ENCODE measurements at places on chromosomes 12 and 14.
A peak's percentile ranks its signal among the peaks of the same experiment; 100 is the strongest.

GRCh38 chr12:45122768-45123380 lies 72.0 kb upstream of the DBX2 start:
- peak; percentile 19 for DNase-seq

DNA sequence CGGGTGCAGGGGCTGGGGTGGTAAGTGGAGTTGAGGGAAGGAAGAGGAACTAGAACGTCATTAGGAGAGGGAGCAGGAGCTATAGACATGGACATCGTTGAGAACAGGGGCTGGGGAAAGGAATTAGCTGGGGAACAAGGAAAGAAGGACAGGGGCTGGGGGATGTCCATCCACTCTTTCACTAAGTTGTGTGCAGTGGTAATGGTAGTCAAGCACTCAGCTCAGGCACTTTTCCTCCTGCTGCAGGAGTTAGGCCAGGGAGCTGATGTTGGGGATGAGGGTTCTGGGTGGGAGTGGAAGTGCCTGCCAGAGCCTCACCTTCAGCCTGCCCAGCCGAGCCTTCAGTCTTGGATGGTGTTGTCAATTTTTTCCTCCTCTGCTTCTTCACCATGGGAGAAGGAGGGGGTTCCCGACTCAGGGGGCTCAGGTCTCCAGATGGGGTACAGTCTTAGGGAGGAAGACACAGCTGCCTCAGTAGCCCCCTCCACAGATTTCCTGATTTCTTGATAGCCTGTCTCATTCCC lies 9.2 kb downstream of the AGAP2 start:
- DNase-seq = no peak

GRCh38 chr12:71581206-71581605 lies 82.4 kb downstream of the ZFC3H1 start:
- DNase-seq = no peak

DNA sequence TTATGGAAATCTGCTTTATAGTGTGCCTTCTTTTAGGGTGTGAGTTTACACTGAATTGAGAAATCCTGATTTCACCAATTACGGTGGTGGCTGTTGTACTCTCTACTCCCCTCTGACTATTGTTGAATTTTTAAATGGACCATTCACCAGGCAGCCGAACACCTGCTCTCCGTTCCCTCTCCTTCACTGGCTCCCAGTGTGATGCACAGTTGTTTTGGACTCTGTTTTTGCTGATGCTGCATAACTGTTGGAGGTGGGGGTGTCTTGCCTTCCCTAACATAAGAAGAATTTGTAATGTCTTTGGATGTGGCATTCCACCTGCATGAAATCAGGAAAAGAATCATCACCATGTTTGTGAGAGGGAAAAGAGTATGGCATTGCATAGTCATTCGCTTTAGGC lies 341.2 kb downstream of the SNAPC1 start:
- DNase-seq = no peak

- no peak for DNase-seq
Observed at GRCh38 chr14:51501746-51502145, 150.0 kb upstream of the FRMD6 start.

GRCh38 chr14:66248256-66248655 lies 237.9 kb upstream of the CCDC196 start:
- DNase-seq = no peak

DNA sequence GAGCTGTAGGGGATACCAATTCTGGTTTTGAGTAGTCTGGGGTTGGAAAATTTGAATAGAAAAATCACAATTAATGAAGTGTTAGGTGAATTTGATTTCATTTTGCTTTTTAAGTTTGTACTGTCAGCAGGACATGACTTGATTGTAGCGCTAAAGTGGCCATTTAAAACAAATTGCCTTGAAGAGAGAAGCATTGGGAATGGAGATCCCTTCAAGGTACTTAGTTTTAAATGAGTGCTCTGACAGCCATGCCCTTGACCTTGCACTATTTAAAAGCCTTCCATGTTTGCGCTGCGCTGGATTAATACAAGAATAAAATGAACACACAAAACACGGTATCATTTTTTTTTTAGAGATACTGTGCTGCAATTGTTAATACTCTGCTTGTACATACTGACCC lies 345.9 kb downstream of the NAV3 start:
- DNase-seq = no peak

DNA sequence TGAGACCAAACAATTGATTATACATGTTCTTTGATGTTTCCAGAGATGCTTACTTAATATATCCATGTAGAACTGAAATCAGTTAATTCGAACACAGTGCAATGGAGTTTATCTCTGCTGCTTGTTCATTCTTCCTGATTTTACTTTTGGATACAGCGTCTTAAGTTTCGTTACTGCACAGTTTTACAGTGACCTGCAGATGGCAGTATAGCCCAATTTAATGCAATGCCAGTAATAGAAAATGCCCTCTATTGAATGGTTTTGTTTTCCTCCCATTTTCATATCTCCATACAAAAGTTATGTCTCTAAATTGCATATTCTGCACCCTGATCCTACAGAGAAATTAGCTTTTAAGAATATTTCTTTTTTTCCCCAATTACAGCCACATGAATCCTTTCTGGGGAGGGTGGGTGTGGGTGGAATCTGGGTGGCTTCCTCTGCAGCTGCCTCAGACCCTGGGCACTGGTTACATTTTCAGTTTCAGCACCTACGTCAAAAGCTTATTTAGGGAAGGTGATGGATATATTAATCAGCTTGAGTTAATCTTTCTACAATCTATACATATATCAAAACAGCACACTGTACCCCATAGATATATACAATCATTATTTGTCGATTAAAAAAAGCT lies 101.1 kb upstream of the DCD start:
- DNase-seq = peak; percentile 72

DNA sequence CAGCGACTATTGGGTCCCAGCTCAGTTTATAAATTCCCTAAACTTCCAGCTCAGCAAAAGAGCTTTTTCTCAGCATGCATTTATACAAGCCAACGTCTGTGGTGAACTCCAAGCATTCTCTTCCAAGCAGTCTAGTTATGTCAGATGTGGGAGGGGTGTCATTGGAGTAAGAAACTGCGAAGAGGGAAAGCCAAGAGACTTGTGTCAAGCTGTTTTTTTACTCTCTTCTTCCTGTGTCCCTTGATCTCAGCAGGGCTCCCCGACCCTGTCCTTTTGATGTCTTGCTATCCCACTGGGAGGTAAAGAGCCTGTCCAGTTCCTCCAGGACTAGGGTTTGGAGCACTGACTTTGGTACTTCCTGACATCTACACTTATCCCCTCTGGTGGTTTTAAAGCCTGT lies 69.0 kb downstream of the PPM1H start:
- DNase-seq = peak; percentile 46

- no peak for DNase-seq
Observed at GRCh38 chr12:41045509-41045908, 142.6 kb upstream of the PDZRN4 start.

DNA sequence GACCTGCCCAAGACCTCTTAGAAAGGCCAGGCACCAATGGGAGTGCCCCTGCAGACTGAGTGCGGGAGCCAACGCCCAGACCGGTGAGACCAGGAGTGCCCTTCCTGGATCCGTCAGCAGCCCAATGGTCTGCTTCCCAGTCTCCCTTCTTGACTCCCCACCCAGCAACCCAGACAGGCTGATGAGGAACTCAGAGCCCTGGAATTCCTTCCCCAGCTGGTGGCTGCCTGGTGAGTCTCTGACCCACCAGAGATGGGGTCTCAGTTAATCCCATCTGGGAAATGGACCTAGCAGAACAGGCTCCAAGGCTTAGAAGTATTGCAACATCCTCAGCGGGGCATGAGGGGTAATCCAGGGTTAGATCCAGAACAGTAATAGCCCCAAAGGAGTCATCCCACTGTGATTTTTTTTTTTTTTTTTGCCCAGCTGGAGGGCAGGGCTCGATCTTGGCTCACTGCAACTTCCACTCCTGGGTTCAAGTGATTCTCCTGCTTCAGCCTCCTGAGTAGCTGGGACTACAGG lies 1.5 kb upstream of the RASAL1 start:
- peak; percentile 58 for DNase-seq

DNA sequence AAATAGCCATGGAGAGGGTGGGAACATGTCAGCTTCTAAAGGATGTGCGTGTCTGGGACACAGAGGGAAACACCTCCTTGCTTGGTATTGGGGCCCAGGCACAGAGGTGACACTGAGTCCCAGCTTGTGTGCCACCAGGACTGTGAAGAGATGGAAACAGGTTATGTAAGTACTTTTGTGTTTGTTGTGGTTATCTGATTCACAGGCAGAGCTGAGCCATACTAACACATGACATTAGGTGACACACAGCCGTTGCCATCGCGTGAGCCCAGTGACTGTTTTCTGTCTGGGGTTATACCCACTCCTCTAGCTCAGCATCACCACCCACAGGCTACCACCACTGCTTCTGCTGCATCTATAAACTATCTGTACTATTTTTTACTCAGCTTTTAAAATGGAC lies 12.1 kb upstream of the FLVCR2 start:
- DNase-seq = no peak

DNA sequence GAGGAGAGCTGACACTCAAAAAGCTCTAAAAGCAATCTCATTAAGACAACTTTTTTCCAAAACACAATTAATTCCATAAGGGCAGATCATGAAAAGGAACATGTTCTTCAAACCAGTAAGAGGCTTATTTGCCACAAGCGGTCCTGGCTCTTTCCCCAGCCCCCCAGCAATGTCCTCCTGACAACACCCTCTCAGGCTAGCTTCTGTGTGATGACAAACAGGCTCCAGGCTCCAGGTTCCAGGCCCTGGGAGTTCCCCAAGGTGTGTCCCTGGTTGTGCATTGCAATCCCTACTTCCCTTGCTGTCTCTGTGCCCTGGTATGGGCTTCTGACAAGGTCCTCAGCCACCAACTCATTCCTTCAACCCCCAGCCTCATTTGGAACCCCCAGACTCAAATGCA lies 8.9 kb downstream of the HVCN1 start:
- DNase-seq = no peak

DNA sequence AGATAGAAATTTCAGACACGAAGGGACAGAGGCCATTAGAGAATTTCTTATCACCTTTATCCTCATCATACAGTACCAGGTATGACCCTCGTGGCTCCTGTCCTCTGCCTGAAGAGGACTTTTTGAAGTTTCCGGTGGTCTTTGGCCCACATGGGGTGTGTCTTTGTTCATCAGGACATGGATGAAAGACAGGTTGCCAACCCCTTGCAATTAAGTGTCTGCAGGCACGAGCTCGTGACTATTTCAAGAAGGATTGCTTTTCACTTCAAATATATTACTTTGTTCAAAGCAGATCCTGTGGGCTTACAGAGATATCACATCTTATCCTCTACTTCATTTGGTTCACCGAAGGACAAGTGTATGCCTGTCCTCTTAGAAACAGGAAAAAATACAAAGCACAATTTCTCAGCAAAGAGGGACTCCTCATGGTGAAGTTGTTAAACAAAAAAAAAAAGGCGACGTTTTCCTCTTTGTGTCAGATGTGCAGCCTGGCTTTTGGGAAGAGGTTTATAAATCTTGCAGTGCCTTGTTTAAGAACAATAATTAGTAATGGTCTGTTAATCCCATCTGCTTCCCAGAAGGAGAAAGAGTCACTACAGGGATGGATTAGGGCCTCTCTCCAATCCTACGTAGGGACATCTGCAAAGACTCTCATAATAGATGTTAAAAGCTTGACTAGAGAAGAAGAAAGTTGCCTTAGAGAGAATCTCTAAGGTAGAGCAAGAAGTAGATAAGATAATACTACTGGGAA lies 13.5 kb upstream of the FAM234B start:
- DNase-seq = no peak

- no peak for DNase-seq
Observed at GRCh38 chr12:57479376-57480115, at the start of gene ARHGAP9. Gene ARHGAP9 (minus strand): TSS chr12:57479866. CDS start chr12:57479406, 460 bp downstream.

DNA sequence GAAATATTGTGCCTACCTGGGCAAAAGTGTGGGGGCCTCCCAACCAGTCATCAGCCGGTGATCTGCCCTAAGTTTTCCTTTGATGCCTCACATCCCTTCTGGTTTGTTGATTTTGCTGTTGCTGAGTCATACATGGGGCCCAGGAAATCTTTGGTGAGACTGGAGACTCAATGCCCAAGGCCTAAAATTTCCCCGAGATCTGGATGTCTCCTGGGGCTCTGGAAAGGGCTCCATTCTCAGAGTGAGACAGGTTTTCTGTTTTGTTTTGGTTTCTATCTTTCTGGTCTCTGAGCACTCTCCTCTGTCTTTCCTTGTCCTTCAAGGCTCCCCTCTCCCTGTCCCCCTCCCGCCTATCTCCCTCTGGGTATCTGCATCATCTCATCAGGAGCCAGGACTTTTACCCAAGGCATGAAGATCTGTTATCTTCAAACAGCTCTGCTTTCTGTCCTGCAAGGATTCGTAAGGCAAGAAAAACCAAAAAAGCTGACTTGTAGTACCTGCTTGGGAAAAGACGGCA lies 152.8 kb upstream of the MAX start:
- DNase-seq = peak; percentile 49

- DNase-seq = no peak
Observed at GRCh38 chr12:203462-204260, 10.3 kb downstream of the SLC6A12 start.

DNA sequence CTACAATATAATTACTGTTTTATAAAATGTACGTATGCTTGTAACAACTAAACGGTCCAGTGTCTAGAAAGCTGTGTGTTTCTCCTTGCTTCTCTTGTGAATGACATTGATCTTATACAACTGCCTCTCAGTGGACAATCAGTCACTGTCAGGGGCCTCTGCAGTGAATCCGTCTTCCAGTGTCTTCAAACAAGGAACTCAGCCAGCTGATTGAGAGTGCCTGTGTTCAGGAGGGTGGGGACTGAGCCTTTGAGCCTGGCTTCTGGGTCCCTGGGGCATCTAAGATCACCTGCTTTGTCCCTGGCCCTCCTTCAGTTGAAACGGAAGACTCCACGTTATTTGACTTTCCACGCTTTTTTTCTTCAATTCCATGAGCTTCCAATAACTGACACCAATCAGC lies 133.1 kb upstream of the SFSWAP start:
- DNase-seq = no peak

DNA sequence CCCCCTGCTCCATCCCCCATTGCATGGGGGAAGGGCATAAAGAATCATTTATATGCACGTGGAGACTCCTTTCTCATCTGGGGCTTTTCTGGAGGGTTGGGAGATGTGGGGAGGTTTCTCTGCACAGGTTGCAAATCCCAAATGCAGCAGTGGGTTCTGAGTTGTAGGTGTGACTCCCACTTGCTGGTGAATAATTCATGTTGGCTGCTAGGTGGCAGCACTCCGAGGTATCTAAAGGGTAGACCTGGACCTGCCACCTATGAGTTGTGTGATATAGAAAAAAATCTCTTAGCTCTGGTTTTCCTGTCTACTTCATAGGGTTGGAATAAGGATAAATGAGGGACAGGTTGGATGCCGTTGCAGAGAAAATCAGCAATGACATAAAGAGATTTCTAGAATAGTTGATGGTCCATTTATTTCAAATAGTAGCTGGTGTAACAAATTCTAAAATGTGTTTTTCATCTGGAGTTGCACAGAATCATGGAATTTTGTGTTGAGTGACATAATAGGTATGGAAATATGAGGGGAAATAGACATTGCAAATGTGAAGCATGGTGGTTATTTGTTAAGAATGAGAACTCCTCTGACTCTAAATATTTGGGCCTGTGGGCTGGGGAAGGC lies 4.6 kb downstream of the MARCHF9 start:
- peak; percentile 49 for DNase-seq

GRCh38 chr12:78797196-78797931 lies 67.2 kb upstream of the SYT1 start:
- DNase-seq = no peak
